ENCODE measurements at places on chromosomes 6 and 20.

DNA sequence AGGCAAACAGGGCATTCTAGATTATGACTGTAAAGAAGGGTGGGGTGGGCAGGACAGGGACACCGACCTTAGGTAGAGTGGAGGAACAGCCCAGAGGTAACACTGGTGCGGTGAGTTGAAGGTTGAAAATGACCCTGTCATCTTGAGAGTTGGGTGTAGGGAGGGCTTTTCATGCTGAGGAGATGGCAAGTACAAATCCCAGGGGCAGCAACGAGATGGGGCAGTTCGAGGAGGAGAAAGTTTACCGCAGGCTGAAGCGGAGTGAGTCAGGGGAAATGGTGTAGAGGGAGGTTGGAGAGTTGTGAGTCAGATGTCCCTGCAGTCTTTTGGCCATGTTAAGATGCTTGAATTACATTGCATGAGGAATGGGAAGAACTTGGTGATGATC, 101.1 kb downstream of the HIVEP1 start:
- no peak for DNase-seq

- no peak for DNase-seq
Measured at GRCh38 chr20:63539092-63539430, 1.9 kb upstream of the PTK6 start.

DNA sequence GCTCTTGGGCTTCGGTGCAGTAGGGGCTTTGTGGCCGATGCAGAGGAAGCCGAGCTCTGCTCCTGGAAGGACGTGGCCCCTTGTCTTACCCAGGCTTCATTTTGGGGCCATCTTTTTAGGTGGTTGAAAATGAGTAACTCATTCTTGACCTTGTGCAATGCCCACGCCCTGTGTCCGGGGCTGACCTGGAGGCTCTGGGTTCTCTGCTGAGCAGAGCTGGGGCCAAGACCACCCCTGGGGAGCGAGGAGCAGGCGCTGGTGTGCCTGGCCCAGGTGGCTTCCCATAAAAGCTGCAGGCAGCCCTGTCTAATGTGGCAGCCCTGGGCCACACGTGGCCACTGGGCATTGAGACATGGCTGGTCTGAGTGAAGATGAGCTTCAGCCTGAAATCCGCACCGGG, 25.7 kb downstream of the NTSR1 start:
- no peak for DNase-seq

- DNase-seq = no peak
Measured at GRCh38 chr6:142384519-142385254, 82.9 kb downstream of the ADGRG6 start.

GRCh38 chr6:166803471-166803870, 152.9 kb downstream of the RNASET2 start:
- no peak for DNase-seq

- no peak for DNase-seq
Measured at GRCh38 chr6:150745896-150746295, 119.6 kb upstream of the MTHFD1L start.

GRCh38 chr6:93040375-93040774, 379.0 kb downstream of the EPHA7 start:
- no peak for DNase-seq

DNA sequence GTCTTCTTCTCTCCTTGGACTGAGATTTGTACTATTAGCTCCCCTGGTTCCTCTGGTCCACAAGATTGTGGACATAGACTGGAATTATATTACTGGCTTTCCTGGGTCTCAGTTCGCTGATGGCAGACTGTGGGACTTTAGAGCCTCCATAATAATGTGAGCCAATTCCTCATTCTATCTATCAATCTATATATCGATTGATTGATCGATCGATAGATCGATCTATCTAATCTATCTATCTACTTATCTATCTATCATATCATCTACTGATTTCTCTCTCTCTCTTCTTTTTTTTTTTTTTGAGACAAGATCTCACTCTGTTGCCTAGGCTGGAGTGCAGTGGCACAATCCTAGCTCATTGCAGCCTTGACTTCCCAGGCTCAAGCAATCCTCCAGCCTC, 51.5 kb upstream of the DDR1 start:
- DNase-seq = no peak

GRCh38 chr6:137571854-137572253, 77.7 kb upstream of the OLIG3 start:
- peak; percentile 47 for DNase-seq

DNA sequence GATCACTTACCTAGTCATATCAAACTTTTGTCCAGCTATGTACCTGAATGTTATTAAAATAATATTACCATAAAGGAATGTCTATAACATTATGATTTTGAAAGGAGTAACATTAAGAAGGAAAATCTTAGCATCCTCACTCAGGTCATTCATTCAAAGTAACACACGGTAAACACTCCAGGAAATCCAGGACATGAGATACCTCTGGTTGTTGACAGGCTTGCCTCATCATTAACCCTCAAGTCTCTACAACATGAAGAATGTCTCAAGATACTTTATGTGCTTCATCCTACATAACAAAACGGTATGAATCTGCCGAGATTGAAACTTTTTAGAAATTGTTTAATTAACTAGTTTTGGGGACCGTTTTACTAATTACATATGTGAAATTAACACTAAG, 690 bp upstream of the FILIP1 start:
- DNase-seq = no peak

- no peak for DNase-seq
Measured at GRCh38 chr20:4866429-4866828, 134.9 kb downstream of the SLC23A2 start.

- DNase-seq = peak; percentile 55
Measured at GRCh38 chr6:36360241-36361054, 23.8 kb upstream of the BNIP5 start.

- no peak for DNase-seq
Measured at GRCh38 chr20:24950128-24950835, 1.2 kb downstream of the CST7 start.

DNA sequence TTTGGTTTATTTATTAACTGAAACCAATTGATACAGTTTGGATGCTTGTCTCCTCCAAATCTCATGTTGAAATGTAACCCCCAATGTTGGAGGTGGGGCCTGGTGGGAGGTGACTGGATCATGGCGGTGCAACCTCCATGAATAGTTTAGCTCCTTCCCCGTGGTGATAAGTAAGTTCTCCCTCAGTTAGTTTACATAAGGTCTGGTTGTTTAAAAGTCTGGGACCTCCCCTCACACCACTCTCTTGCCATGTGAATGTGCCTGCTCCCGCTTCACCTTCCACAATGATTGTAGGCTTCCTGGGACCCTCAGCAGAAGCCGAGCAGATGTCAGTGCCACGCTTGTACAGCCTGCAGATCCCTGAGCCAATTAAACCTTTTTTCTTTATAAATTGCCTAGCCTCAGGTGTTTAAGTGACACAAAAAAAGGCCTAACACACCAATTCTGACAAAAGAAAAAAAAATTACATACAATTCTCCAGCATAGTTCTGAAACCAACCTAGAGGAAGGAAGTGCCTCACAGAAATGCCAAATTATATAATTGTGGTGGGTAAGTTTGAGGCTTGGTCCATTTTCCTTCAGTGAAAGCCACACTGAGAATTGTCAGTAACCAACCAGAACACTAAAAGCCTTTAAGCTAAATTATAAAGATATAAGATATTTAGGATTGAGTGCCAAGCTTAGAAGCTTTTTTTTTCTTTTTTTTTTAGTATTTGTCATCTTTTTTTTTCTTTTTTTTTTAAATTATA, 15.0 kb downstream of the MAP7 start:
- DNase-seq = no peak

GRCh38 chr6:18536591-18537055, 149.5 kb downstream of the RNF144B start:
- DNase-seq = no peak

DNA sequence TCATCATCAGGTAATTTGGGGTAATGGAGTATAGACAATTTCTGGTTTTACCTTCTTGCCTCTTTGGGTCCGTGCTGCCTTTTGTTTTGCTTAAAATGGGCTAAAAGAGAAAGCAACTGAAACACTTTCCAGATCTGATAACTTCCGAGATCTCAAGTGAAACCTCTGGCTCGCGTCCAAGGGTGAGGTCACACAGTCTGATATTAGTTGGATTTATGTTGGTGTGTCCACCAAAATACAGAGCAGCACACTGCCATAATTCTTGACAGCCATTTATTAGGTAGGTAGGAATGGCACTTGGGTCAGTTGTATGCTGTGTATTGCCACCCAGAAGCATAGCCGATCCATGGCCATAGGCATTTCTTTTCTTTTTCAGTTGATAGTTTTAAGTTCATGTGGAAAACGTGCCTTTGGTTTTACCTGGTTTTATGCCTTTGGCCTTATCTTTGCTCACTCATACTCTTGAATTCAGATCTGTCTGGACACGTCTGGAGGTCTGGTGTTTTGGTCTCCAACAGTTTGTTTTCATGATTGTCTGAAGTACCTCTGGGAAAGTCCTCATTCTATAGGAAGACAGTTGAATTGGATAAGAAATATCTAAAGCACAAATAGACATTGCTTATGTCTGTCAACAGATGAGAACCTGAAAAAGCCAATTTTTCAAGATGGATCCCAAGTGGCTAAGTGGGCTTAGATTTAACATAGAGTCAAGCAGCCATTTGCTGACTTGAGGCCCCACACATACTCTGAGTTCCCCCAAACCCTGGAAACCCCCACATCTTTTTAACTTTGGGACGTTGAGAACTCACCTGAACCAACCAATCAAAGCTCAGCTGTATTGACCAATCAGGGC, 320.8 kb downstream of the SOX4 start:
- no peak for DNase-seq

- no peak for DNase-seq
Measured at GRCh38 chr20:17562804-17563305, 7.0 kb upstream of the DSTN start.

DNA sequence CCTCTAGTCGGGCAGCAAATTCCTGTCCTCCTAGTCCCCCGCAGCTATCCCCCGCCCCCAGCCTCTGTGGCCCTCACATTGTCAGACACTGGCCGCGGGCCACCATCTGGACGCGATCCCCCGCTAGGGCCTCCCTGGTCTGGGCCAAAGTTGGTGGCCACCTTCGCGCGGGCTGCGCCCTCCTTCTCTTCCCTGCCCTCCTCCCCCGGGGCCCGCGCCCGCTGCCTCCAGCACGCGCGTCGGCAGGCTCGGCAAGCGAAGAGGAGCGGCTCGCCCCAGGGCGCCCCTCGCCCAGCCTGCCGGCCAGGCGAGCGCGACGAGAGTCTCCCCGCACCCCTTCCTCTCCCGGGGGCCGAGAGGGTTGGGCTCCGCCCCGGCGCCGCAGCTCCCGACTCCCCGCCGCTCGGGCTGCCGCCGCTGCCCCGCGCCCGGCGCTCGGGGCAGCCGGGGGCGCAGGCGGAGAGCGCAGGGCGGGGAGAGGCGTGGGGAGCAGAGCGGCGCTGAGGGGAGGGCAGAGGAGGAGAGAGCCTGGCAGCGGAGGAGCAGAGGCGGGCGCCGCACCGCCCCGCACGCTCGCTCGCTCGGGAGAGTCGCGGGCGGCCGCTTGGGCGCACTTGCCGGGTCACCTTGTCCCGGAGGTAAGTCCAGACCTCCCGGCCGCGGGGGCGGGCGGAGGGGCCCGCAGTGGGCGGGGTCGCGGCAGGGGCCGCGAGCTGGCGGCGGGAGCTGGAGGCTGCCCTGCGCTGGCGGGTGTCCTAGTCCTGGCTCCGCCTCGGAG, at the start of gene SYNDIG1:
Gene SYNDIG1 (plus strand): TSS at position 514 of the 778 bp plus-strand sequence. CDS start 73,469 bp downstream, outside the sequence.
- DNase-seq = no peak

DNA sequence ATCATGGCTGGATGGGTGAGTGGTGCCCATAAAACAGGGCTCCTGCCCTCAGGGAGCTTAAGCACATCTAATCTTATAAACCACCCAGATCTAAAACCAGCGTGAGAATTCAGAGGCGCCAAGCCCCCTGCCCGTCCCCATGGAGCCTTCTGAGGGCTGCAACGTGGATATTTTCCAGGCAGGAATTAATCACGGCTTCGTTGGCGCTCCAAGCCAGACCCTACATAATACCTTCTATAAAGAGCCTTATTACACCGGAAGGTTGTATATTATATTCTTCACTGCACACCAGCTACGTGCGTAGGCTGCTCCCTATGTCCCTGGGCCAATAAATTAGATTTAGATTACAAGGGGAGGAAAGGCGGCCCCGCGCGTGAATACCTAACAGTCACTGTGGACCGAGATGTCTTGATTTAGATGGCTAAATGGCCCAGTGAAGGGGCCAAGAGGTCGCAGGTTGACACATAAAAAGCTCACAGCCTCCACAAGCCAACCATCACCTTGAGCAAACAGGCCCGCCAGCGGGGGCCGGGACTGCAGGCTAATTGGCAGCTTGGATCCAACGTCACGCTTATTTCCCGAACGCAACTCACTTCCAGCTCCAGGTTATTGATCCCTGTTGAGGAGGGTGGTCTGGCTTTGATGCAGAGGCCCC, 64.7 kb upstream of the APCDD1L start:
- DNase-seq = no peak

GRCh38 chr6:2403546-2403945, 158.1 kb upstream of the GMDS start:
- DNase-seq = no peak

DNA sequence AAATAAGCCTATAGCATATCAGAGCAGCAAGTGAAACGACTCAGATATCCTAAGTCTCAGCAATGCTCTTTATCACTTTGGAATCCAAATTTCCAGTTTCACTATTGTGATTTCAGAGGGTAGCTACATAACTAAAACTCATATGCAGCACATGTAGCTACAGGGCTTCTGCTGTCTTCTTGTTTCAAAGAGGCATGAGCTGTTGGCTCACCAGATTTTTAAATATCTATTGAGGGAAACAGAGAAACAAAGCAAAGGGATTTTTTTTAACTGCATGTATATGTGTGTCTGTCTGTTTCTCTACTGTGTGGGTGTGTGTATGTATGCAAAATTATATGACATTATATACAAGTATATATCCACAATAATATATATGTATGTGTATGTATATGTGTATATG, 258.4 kb downstream of the HDGFL1 start:
- DNase-seq = no peak

DNA sequence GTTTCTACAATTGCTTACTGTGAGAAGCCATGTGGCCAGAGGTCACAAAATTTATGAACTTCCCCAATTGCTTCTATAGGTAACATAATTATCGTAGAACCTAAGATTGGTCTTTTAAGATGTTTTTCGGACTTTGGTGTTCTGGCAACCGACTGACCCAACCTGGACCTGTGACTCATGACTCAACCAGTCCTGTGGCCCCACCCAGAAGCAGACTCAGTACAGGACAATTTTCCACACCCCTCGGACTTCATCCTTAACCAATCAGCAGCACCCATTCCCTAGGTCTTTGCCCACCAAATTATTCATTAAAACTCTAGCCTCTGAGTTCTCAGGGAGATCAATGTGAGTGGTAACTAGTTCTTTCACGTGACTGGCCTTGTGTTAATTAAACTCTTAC, 26.4 kb upstream of the AKAP12 start:
- DNase-seq = no peak

- DNase-seq = no peak
Measured at GRCh38 chr6:107103082-107103481, 12.2 kb downstream of the BEND3 start.

- DNase-seq = no peak
Measured at GRCh38 chr20:8602389-8603116, 466.3 kb upstream of the PLCB4 start.
